ENCODE measurements at places on chromosomes 7 and 10.

- no peak for DNase-seq
These were observed 685.3 kb upstream of the GALNT17 start for GRCh38 chr7:70446448-70447143.

GRCh38 chr7:116554436-116554835 is 29.6 kb downstream of the CAV1 start:
- DNase-seq, result no peak

- DNase-seq, result no peak
These were observed 222.6 kb downstream of the MGMT start for GRCh38 chr10:129689671-129690071.

DNA sequence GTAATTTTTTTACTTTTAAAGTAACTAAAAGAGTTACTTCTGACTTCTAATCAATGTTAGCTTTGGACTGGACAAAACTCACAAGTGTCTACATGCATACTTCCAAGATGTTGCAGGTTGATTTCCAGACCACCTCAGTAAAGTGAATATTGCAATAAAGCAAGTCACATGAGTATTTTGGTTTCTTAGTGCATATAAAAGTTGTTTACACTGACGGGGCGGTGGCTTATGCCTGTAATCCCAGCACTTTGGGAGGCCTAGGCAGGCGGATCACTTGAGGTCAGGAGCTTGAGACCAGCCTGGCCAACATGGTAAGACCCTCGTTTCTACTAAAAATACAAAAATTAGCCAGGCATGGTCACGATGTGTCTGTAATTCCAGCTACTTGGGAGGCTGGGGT is 40.8 kb downstream of the PANK1 start:
- no peak for DNase-seq

GRCh38 chr10:49599546-49599945 is 10.6 kb upstream of the SLC18A3 start:
- no peak for DNase-seq

DNA sequence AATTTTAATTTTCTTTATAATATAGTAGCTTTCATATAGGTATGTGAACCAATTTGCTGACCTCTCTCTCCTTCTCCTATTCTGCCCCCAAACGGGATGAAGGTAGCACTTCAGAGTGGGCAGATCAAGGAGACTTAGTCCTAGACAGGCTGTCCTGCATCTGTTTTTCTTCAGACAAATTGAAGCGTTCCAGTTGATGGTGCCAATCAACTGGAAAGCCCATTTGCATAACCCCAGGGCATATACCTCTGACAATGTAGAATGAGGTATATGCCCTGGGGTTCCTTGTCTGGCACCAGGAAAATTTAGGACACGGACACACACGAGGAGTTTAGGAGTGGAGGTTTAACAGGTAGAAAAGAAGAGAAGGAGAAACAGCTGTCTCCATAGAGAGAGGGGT is 502.9 kb downstream of the HTR7 start:
- no peak for DNase-seq

GRCh38 chr10:17689137-17689536 is 45.2 kb downstream of the STAM start:
- DNase-seq, result no peak

DNA sequence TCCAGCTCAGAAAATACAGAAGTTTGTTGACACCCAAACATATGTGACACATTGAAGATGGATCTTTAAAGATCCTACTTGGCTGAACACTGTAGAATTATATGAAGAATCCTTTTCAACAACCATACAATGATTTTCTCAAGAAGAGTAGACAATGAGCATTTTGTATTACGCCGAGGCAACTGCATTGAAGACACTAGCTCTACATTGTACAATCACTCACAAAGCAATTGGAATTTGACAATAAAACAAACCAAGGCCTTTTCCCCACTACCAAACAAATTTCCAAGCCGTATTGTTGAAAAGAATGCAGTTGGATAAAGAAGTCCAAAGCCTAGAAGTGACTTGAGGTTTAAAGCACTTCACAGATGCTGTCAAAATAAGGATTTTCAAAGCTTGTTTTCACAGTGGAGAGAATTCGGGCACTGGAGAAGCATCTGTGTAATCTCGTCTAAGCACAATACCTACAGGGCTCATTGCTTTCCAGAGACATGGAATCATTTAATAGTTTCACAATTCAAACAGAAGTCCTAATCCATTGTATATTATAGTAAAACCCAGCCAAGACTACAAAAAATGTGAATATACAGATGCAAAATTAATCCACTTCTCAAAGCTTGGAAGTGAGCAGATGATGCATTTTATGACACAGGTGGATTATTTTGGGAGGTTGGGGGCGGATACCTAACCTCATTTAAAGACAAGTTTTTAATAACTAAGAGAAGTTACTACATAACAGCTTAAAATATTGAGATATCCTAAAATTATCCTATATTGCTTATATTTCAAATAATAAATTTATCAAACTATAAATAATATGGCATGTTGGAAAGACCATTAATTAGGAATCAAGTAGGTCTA is 78.6 kb downstream of the SORCS1 start:
- no peak for DNase-seq

- DNase-seq, result no peak
These were observed 182.9 kb upstream of the TCERG1L start for GRCh38 chr10:131494451-131494850.

GRCh38 chr10:96208946-96209345 is 62.4 kb downstream of the BLNK start:
- no peak for DNase-seq
